ENCODE measurements at places on chromosomes 4 and X.

- no peak for DNase-seq
Measured at GRCh38 chrX:47146936-47147859, 2.2 kb downstream of the RBM10 start.

GRCh38 chr4:146343199-146343598 lies 128.9 kb downstream of the REELD1 start:
- no peak for DNase-seq

- DNase-seq: no peak
Measured at GRCh38 chr4:165410214-165410613, 31.4 kb downstream of the CPE start.

DNA sequence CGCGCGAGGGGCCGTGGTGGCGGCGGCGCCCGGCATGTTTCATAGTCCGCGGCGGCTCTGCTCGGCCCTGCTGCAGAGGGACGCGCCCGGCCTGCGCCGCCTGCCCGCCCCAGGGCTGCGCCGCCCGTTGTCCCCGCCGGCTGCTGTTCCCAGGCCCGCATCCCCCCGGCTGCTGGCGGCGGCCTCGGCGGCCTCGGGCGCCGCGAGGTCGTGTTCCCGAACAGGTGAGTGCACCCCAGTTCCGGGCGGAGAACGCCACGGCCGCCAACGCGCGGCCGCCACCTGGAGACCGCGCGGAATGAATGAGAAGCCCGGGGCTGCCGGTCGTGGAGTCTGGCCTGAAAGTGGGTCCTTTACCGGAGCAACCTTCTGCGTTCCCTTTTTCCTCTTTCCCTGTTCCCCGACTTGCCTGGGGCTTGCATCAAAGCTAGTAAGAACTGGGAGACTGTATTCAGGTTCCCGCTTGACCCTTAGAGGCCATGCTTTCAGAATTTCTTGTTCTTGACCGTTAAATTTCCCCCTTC lies 429 bp downstream of the NOCT start:
- no peak for DNase-seq

DNA sequence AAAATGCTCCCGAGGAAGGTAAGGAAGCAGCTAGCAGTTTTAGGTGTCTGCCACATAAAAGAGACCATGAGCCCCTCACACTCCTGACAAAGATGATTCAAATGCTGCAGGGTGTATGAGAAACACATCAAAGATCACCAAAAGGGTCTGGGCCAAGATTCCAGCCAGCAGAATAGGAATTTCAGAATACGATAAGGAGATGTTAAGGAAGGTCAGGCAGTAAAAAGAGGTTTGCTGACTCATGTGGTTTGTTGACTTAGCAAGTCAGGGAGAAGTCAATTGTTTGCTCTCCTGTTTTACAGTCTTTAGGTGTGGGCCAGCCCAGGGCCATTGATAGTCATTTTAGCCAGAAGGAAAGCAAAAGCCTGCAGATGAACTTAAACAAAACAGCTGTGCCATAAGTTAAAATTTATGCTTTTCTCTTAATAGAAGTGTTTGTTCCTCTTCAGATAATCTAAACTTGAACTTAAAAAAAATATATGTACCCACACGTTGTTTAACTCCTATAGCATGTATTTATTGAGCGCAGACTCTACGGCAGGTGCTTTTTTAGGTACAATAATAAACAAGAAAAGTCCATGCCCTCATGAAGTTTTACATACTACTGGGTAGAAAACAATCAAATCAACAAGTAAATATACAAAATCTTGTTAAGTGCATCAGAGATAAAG lies 115.6 kb downstream of the CAMK2D start:
- no peak for DNase-seq

DNA sequence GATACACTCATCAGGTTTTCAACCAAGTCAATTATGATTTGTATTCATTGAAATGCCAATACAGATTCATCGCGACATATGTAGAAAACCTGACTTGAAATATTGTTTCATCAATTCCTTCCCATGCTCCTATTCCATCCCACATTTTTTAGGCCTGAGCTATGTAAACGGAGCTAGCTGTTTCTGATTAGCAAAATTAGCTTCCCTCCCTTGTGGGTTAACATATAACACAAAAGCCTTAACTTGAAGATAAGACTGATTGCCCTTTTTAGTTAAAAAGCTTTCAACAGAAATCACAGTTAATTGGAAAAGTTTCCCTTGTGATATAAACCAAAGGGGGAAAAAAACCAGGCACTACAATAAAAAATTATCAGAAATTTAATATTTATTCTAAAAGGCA lies 32.8 kb upstream of the DCLK2 start:
- no peak for DNase-seq

- no peak for DNase-seq
Measured at GRCh38 chr4:177041356-177041755, 248.6 kb upstream of the VEGFC start.

DNA sequence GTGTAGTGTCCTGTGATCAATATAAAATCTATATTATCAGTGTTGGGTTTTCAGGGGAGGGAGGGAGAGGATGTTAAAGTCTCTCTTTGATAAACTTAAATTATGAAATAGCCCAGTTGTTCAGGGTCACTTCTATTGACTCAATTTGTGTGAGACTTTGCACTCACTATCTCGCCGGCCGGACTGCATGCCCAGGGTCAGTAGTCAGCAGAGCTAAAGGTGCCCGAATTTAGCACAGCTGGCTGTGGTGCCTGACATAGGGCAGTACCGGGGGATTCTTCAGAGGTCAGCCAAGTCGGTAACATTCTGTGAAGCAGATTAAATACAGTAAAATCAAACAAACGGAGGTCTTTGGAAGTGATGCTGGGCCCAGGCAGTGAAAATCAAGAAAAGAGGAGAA lies 19.2 kb downstream of the GABRQ start:
- no peak for DNase-seq

DNA sequence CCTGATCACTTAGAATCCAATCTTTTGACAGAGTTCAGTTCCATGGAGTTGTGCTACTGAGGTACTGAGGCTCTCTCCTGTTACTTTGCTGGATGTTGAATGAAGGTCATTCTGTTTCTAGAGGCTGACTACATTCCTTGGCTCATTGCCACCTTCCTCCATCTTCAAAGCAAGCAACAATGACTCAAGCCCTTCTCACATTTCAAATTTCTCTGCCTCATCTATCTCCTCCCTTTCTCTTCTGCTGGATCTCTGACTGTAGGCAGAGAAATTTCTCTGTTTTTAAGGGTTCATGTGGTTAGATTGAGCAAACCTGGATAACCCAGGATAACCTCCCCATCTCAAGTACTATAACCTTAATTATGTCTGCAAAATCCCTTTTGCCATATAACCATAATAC lies 775.4 kb downstream of the STPG2 start:
- no peak for DNase-seq

GRCh38 chr4:29009908-29010307 lies 1710.3 kb upstream of the PCDH7 start:
- no peak for DNase-seq

DNA sequence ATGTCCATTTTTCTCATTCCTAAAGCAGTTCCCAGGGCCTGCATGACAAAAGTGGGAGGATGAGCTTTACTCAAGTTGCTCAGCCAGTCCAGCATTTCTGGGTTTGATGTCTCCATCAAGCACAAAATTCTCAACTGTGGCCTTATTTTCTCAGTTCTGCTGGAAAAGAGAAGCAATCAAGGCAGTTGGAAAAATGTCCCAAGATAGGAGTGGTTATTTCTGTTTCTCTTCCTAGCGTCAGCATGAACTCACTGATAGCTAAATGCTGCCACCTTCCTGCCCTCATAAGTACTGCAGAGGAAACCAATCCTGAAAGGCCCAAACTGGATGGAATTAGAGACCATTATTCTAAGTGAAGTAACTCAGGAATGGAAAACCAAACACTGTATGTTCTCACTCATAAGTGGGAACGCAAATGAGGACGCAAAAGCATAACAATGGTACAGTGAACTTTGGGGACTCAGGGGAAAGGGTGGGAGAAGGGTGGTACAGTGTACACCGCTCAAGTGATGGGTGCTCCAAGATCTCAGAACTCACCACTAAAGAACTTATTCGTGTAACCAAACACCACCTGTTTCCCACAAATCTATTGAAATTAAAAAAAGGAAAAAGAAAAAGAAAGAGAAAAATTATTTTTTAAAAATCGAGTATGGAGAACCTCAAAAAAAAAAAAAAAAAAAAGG lies 29.6 kb downstream of the ADH7 start:
- no peak for DNase-seq

Data from activated gamma-delta T cell (primary cell).